ENCODE measurements at places on chromosomes 7 and 10.

DNA sequence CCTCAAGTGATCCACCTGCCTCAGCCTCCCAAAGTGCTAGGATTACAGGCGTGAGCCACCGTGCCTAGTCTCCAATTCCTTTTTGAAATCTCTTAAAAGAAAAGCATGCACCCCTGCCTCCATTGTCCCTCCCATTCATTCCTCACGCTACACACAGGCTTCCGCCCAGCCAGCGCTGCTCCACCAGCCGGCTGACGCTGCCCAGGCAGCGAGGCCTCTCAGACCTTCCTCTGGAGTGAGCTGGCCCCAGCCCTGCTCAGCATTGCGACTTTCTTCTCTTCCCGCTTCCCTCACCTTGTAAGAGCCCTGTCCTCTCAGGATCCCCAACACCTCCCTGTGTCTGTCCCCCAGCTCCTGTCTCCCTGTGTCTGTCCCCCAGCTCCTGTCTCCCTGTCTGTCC lies 23.6 kb downstream of the RGS10 start:
- no peak for DNase-seq

DNA sequence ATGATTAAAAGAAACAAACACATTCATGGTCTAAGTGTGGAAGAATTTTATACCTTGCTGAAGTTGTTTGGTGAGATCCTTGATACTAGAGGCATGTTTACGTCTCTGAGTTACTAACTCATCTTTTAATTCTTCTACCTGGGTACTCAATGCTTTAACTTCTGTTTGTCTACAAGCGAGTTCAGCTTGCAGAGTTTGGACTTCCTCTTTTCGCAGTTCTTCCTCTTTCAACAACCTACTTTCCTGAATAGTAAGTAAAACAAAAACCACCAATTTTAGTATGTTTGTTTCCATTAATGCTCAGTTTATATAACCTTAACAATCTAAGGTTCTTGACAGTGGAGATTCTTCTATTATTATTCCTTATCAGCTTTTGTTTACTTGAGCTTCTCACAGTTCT lies 42.9 kb downstream of the CCDC186 start:
- no peak for DNase-seq

DNA sequence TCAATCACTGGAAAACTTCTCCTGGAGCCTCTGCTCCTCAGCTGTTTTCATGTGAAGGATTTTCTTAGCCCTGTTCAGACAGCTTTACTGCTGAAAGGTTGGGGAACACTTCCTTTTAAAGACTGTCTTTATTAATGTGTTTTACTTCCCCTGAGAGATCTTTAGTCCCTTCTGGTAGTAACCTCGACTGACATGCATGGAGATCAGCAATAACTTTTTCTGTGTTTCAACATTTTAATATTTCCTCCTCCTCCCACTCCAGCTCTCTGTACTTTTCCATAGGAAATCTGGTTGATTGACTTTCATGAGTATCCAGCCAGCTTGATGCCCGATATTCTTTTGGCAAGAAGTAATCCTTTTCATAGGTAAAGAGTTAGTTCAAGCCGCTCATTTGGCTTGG lies 62.7 kb upstream of the STRIP2 start:
- no peak for DNase-seq

DNA sequence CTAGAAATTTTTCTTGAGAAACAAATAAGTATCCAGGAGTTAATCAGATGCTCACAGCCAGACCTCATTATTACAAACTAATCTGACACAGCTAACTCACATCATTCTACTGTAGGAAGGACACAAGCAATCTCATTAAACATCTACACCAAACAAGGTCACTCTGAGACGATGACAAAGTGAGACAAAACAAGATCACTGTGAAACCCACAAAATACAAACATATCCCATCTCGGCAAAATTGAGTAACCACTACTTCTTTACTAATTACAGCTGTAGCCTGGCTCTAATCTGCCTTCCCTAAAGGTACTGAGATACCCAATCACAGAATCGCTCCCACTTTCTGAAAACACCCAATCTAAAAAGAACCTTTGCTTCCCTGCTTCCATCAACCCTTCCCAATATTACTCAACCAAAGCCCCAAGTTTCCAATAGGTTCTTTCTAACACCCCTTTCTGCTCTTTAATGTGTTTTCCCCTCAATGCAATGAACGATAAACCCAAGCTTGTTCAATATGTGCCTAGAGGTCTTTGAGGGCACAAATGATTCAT lies 26.9 kb downstream of the CCDC6 start:
- DNase-seq = no peak

GRCh38 chr10:4865945-4866661 lies 40.1 kb downstream of the AKR1E2 start:
- DNase-seq = no peak

DNA sequence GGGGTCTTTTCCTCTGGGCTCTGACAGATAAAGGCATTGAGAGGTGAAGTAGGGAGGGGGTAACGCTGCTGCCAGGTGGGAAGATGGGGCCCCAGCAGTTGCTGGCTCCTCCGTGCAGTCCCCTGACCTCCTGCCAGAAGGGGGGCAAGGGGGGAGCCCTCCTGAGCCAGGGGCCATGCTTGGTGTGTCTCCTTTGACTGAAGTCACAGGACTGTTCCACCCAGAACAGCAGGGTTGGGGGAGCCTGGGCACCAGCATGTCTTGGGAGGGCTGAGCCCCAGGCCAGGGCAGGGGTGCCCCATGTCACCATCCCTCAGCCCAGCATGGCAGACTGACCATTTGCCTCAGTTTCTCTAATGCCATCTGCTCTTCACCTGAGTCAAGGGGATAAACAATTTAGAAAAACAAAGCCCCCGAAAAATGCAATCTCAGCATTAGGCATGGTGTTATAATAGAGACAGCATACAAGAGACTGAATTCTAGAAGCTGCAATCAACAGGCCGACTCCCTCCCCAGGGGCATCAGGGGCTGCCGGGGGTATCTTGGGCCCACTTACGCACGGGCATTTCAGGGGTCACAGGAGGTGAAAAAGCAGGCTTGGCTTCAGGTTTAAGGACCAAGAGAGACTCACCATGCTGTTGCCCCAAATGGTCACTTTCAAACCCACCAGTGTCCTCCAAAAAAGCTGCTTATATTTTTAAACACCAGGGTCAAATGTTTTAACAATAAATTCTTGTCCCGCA lies 108.6 kb upstream of the GPR26 start:
- DNase-seq = no peak

GRCh38 chr7:156080596-156080995 lies 268.3 kb upstream of the SHH start:
- no peak for DNase-seq

GRCh38 chr10:120039046-120039445 lies 146.5 kb downstream of the SEC23IP start:
- DNase-seq = no peak

DNA sequence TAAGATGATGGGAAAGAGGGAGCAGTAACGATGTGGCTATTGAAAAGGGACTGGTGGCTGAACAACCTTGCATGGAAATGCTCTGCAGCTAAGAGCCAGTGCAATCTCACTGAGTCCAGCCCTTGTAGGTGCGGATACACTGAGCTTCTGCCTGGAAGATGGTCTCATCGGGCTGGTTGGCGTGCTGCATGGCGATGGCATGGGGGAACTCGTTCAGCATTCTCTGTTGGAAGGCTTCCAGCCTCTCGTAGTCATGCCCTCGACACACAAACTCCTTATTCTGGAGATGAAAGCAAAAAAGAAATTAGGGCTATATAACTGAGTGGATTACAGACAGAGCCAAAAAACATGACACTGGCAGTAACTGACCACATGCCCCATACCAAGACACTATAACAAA lies 197.8 kb upstream of the IMMP2L start:
- DNase-seq = no peak

GRCh38 chr7:124761164-124761715 lies 4.4 kb downstream of the GPR37 start:
- no peak for DNase-seq

DNA sequence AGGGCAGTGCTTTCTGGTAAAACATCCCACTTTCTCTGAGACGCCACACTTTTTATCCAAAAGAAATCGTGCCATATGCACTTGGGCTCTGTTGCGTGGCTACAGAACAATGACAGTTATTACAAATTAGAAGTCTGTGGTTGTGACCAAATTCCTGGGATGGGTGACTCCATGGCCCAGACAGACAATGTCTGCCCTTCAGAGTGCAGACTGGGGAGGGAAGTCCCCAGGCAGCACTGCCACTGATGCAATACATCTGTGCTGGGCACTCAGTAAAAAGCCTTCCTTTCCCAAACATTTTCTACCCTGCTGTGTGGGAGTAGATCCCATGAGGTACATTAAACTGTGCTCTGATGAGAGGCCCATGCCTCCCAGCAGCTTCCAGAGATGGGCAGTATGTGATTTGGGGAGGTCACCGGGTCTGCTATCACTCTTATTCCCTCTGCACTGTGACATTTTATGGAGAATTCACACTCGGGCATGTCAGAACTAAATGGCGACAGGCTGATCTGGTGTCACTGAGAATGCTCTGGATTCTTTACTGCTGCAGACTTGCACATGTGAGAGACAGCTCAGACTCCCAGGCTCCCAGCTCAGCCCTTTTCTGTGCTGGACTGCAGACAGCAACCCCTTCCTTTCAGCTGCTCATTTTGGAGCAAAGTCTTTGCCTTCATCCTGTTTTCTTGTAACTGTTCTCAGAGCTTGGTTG lies 243.5 kb upstream of the ZNF32 start:
- DNase-seq = no peak

- DNase-seq = no peak
These were observed 17.1 kb upstream of the PTF1A start for GRCh38 chr10:23174977-23175512.
